ENCODE measurements at places on chromosomes 5 and 9.
A peak's percentile ranks its signal among the peaks of the same experiment; 100 is the strongest.

- no peak for DNase-seq
Observed at GRCh38 chr9:102185371-102185770, 446.9 kb upstream of the GRIN3A start.

DNA sequence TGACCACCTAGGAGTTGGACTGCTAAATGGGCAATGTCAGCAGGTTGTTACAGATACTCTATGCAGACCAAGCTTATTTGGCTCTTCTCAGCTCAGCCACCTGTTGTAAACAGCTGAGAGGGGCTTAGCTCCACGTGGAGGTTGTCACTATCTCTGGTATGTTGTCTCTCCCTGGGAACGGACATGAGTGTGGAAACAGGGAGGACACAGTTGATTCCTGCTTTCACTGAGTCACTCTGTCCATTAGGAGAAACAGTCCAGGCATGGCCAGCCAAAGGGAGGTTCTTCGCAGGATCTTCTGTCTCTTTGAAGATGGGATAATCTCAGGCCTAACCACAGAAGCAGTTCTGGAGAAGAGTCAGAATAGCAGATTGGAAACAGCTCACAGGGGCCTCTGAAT, 121.2 kb downstream of the PALM2AKAP2 start:
- peak; percentile 72 for DNase-seq

- no peak for DNase-seq
Observed at GRCh38 chr5:117326997-117327396, 752.4 kb upstream of the SEMA6A start.

- no peak for DNase-seq
Observed at GRCh38 chr9:101098392-101098791, 69.9 kb downstream of the PLPPR1 start.

Data from fibroblast of pulmonary artery (primary cell).